Panc1 (cell line): ENCODE measurements at places on chromosomes 12 and 14.
A peak's percentile ranks its signal among the peaks of the same experiment; 100 is the strongest.

- H3K4me3 ChIP-seq = no peak overlapping the region
- no peaks in the 10 kb centered on the region for H3K4me1 ChIP-seq
- no peak overlapping the region for H3K27ac ChIP-seq
- H3K27me3 ChIP-seq = no peaks in the 10 kb centered on the region
Measured at GRCh38 chr14:91732439-91732838, 553 bp upstream of the CATSPERB start.

GRCh38 chr12:1810201-1810930, 10.0 kb upstream of the LRTM2 start:
- no peak for DNase-seq
- no peaks in the 10 kb centered on the region for H3K36me3 ChIP-seq
- H3K27me3 ChIP-seq = no peaks in the 10 kb centered on the region
- no peaks in the 10 kb centered on the region for H3K4me1 ChIP-seq
- H3K4me3 ChIP-seq = no peak overlapping the region

DNA sequence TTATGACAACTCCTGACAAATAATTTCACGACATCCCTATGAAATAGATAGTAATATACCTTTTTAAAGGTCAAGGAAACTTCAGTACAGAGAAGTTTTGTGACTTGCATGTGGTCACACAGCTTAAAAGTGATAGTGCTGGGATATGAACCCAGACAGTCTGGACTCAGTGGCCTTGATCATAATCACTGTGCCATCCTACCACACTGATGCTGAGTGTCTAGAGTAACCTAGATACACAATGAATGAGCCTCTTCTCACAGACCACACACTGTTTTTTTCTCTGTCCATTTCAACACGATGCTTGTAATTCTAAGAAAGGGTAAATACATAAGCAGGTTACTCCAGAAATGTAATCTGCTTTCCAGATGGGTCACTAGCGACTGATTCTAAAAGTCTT, 88.2 kb downstream of the SYNE2 start:
- H3K4me1 ChIP-seq = no peaks in the 10 kb centered on the region
- H3K36me3 ChIP-seq = no peaks in the 10 kb centered on the region
- no peak overlapping the region for H3K4me3 ChIP-seq

DNA sequence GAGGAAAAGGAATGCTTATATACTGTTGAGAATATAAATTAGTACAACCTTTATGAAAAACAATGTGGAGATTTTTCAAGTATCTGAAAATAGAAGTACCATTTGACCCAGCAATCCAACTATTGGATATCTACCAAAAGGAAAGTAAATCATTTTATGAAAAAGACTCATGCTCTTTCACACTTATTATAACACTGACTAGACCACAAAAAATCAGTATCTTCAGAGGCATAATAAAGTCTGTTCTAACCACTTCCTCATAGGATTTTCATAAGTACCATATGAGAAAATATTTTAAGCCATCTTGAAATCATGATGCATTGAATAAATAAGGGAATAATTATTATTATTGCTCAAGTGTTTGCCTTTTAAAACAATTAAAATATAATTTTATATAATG, 90.8 kb downstream of the SLCO1B1 start:
- no peaks in the 10 kb centered on the region for H3K4me1 ChIP-seq
- no peaks in the 10 kb centered on the region for H3K36me3 ChIP-seq
- no peaks in the 10 kb centered on the region for H3K27me3 ChIP-seq
- no peak overlapping the region for H3K27ac ChIP-seq
- DNase-seq = no peak
- no peak overlapping the region for H3K4me3 ChIP-seq

GRCh38 chr12:49121047-49121696, 10.0 kb downstream of the TUBA1B start:
- peak; percentile 72 for DNase-seq
- H3K4me1 ChIP-seq = no peaks in the 10 kb centered on the region
- H3K27ac ChIP-seq = no peak overlapping the region

DNA sequence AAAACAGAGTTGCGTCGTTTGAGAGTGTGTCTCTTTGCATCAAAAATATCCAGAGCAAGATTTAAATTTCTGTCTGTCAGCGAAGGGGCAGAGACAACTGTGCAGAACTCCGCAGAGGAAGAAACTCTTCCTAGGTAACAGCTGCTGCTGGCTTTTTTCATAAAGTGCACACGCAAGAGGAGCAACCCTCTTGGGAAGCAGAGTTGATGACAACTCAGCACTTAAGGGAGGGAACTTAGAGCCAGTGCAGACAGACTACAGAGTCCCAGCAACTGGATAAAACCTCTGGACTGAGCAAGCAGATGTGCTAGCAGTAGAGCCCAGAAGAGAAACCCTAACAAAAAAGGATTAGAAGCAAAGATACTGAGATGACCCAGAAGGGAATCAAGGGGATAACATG, 337.1 kb downstream of the PCNX1 start:
- H3K27ac ChIP-seq = no peak overlapping the region
- no peak overlapping the region for H3K4me3 ChIP-seq
- no peak for DNase-seq

- no peaks in the 10 kb centered on the region for H3K4me1 ChIP-seq
- H3K4me3 ChIP-seq = no peak within 1 kb of the TSS
- no peak for DNase-seq
- no peak within 1 kb of the TSS for H3K27ac ChIP-seq
- peaks cover 5% of the 10 kb centered on the region for H3K27me3 ChIP-seq
- H3K36me3 ChIP-seq = no peaks in the 10 kb centered on the region
Measured at GRCh38 chr12:130162267-130162666, at the start of gene FZD10. FZD10 (plus strand) TSS chr12:130162464; CDS start chr12:130162943, 479 bp downstream.

GRCh38 chr12:80269803-80270552, 170.6 kb downstream of the OTOGL start:
- DNase-seq = peak; percentile 24
- H3K4me1 ChIP-seq = 0 out of 2 replicates have a peak, but pooled peaks cover 2% of the 10 kb centered on the region
- H3K4me3 ChIP-seq = no peak overlapping the region
- no peak overlapping the region for H3K27ac ChIP-seq
- H3K27me3 ChIP-seq = no peaks in the 10 kb centered on the region
- no peaks in the 10 kb centered on the region for H3K36me3 ChIP-seq

DNA sequence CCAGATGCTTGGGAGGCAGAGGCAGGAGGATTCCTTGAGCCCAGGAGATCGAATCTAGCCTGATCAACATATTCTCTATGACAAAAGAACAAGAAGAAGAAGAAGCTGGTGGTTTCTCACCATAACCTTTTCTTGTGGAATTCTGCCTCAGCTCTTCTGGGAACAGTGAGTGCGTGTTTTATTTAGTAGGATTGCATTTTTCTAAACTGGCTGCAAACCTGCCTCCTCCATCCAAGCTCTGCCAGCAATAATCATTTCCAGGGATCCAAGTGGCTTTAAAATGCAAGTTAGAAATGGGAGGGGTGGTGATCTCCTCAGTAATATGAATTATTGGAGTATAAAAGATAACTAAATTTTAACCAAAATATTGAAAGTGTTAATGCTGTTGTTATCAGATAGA, 46.1 kb upstream of the MMP17 start:
- H3K4me3 ChIP-seq = no peak overlapping the region
- H3K4me1 ChIP-seq = no peaks in the 10 kb centered on the region
- H3K27me3 ChIP-seq = no peaks in the 10 kb centered on the region
- H3K27ac ChIP-seq = no peak overlapping the region
- peaks cover 7% of the 10 kb centered on the region for H3K36me3 ChIP-seq

GRCh38 chr12:52558781-52559445, 6.0 kb upstream of the KRT71 start:
- H3K36me3 ChIP-seq = no peaks in the 10 kb centered on the region
- peaks cover 18% of the 10 kb centered on the region for H3K27me3 ChIP-seq
- H3K4me3 ChIP-seq = no peak overlapping the region

DNA sequence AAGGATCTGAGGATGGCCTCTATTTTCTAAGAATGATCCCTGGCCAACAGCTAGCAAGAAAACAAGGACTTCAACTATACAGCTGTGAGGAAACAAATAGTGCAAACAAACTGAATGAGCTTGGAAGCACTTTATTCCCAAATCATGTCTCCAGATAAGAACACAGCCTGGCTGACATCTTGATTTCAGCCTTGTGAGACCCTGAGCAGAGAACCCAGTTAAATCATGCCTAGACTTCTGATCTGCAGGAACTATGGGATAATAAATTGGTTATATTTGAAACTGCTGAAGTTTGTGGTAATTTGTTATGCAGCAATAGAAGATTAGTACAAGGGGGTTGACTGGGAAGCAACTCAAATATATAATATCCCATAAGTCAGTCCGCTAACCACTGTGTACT, 183.9 kb upstream of the BMP4 start:
- no peak overlapping the region for H3K27ac ChIP-seq
- H3K27me3 ChIP-seq = no peaks in the 10 kb centered on the region
- no peak overlapping the region for H3K4me3 ChIP-seq
- DNase-seq = no peak
- H3K4me1 ChIP-seq = no peaks in the 10 kb centered on the region

DNA sequence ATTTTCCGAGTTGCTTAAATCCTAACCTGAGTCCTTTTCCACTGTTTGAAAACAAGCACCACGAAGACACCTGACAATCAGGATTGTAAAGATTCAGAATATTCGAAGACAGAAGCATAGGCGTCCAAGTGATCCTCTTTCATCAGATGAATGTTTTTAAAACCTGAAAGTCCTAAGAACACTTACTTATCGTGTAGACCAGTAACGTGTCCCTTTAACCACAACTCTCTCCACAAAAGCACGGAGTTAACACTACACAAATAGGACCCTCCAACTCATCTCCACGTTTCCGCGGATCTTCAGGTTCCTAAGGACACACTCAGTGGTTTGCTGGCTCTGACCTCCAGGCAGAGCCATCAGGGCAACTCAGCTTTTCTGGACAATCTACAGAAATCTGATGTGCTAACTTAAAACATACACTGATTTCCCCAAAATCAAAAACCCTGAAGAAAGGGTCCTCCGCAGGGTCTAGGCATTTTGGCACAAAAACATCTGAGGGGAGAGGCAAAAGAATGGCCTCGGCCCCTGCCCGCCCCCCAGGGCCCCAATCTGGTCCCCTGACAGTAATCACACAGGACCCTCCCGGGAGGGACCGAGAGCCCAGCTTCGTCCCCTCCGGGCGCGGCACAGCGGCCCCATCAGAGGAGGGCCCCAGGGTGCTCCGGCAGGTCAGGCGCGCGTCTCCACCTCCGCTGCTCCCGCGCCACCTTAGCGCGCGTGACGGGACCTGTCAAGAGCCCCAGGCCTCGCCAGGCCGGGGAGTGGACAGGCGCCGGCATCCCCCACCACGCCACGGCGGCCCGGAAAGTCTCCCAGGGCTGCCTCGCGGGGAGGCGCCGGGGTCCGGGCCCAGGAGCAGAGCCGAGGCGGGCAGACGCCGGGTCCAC, 925 bp downstream of the DICER1 start:
- peaks cover 16% of the 10 kb centered on the region for H3K4me1 ChIP-seq
- peak overlapping the region; percentile 70 for H3K4me3 ChIP-seq
- no peak for DNase-seq

DNA sequence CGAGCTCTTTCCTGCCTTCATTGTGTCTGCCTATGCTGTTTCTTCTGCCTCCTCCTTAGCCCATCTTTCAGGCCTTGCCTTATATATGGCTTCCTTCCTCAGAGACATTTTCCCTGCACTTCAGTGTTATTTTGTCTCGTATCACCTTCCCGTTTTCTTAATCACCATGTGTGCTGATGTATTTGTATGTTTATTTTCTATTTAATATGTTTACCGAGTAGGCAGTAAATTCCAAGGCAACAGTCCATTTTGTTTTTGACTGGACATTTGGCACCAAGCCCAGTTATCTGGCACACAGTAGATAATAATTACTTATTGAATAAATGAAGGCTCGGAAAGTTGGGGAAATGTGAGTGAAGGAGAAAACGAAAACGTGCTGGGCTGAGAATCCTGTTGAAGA, 4.6 kb upstream of the POU6F1 start:
- H3K36me3 ChIP-seq = no peaks in the 10 kb centered on the region
- DNase-seq = no peak
- H3K4me1 ChIP-seq = peaks cover 14% of the 10 kb centered on the region
- H3K4me3 ChIP-seq = peak overlapping the region; percentile 3; the same call in 1 of the 2 replicates
- H3K27ac ChIP-seq = peak overlapping the region; percentile 25; the same call in 1 of the 2 replicates

- DNase-seq = no peak
- H3K4me1 ChIP-seq = peaks cover 36% of the 10 kb centered on the region
- peak overlapping the region; percentile 54 for H3K4me3 ChIP-seq
- no peaks in the 10 kb centered on the region for H3K27me3 ChIP-seq
- peak overlapping the region; percentile 81 for H3K27ac ChIP-seq
Measured at GRCh38 chr12:52873832-52874572, 25.2 kb upstream of the KRT78 start.

- no peak for DNase-seq
- H3K4me1 ChIP-seq = no peaks in the 10 kb centered on the region
- H3K27me3 ChIP-seq = no peaks in the 10 kb centered on the region; the same call in 1 of the 2 replicates
- no peak overlapping the region for H3K4me3 ChIP-seq
- H3K36me3 ChIP-seq = no peaks in the 10 kb centered on the region
Measured at GRCh38 chr12:128853600-128854197, 421 bp downstream of the GLT1D1 start.

DNA sequence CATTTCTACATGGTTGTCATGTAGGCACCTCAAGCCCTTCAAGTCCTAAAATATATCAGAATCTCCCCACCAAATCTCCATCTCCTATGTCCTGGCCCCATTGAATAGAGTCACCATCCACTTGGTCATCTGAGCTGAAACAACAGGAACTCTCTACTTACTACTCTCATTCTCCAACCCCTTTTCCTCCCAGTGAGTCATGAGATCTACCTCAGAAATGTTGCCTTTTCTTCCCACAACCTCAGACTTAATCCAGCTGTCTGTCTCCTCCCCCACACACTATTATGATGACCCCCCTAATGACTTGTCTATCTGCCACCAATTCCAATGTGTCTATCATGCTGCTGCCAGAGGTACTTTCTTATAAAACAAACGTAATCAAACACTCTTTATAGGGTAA, 72.3 kb upstream of the TMEM263 start:
- no peaks in the 10 kb centered on the region for H3K4me1 ChIP-seq
- H3K27ac ChIP-seq = no peak overlapping the region
- no peaks in the 10 kb centered on the region for H3K27me3 ChIP-seq
- H3K4me3 ChIP-seq = no peak overlapping the region
- no peak for DNase-seq

- no peaks in the 10 kb centered on the region for H3K36me3 ChIP-seq
- no peak overlapping the region for H3K4me3 ChIP-seq
- DNase-seq = no peak
Measured at GRCh38 chr12:65609359-65609771, 214.9 kb upstream of the HMGA2 start.

GRCh38 chr14:91827746-91828145, 39.6 kb downstream of the TC2N start:
- H3K27ac ChIP-seq = no peak overlapping the region
- H3K36me3 ChIP-seq = no peaks in the 10 kb centered on the region
- peaks cover 6% of the 10 kb centered on the region for H3K27me3 ChIP-seq
- H3K4me1 ChIP-seq = no peaks in the 10 kb centered on the region
- no peak overlapping the region for H3K4me3 ChIP-seq
